ENCODE measurements at places on chromosomes 13 and 19.

GRCh38 chr13:59750860-59751259, 412.9 kb downstream of the DIAPH3 start:
- DNase-seq: no peak

DNA sequence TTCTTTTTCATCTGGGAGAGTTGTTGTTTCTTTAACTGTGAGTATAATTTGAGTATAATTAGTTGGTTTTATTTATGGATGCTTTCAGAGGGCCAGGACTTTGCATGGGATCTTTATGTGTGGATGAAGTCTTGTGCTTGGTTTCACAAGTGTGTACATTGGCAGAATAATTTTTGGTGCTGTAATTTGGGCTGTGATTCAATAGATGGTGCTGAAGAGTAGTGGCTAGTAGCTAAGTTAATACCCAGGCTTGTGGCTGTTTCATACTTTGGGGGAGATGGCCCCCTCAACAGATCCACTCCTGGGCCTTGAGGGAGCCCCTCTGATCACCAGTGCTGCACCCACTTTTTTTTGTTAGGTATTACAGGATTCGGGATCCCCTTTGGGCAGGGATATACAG, 1142.4 kb downstream of the SLITRK1 start:
- no peak for DNase-seq

DNA sequence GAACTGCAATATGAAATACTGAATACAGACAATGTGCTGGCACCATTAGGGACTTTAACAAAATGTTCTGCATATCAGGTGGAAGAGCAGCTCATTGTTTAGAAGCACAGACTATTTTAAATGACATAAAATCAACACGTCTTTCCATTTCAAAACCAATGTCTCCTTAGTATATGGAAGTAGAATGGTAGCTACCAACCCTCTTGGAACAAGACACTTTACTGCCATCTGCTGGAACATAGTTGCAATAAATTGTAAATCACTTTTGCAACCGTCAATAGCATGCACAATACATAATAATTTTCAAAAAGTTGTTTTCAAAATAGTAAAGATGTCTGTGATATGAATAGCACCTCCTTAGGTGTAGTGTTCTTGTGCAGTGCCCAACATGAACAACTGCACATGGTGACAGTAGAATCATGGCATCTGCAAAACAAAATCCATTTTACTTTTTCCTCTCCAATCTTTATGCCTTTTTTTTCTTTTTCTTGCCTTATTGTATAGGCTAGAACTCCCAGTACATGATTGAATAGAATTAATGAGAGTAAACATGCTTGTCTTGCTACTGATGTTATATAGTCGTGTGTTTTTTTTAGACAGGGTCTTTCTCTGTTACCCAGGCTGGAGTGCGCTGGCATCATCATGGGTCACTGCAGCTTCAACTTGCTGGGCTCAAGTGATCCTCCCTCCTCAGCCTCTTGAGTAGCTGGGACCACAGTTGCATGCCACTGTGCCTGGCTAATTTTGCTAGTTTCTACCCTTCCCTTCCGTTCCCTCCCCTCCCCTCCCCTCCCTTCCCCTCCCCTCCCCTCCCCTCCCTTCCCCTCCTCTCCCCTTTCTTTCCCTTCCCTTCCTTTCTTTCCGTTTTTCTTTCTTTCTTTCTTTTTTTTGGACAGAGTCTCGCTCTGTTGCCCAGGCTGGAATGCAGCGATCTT, 7.8 kb upstream of the LYPD5 start:
- DNase-seq: no peak

DNA sequence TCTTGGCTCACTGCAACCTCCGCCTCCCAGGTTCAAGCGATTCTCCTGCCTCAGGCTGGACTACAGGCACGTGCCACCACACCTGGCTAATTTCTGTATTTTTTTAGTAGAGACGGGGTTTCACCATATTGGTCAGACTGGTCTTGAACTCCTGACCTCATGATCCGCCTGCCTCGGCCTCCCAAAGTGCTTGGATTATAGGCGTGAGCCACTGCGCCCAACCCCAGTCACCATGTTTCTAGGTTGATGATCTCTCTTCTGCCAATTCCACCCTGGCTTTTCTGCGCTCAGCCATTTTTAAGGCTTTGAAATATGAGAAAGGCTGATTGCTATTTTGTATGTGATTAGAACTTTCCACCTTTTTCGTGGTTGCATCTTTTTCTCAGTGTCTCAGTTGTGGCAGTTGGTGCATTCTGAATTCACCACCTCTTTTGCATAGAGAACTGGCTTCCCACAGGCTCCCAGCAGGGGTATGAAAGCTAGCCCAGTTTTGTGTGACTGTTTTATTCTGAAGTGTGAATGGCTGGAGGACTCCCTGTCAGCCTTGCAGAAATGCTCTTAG, 15.5 kb downstream of the CEACAM1 start:
- DNase-seq: no peak

- peak; percentile 83 for DNase-seq
These were observed 26.3 kb upstream of the SIGLEC11 start for GRCh38 chr19:49987159-49987698.

DNA sequence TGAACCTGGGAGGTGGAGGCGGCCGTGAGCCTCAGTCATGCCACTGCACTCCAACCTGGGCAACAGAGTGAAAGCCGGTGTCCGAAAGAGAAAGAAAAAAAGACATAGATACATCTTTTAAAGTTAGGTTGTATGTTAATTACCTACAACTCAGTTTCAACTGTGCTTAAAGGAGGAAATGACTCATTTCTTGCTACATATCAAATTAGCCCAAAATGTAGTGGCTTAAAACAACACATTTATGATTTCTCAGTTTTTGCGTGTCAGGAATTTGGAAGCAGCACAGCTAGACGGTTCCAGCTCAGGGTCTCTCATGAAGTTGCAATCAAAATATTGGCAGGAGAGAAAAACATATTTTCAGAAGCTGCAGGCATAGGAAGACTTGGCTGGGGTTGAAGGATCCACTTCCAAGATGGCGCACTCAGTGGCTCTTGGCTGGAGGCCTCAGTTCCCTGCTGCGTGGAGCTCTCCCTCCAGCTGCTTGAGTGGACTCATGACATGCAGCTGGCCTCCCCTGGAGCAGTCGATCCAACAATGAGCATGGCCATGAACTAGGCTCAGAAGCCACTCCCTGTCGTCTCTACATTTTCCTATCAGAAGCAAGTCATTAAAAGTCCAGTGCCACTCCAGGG, 7.1 kb downstream of the LDLR start:
- DNase-seq: peak; percentile 68

GRCh38 chr19:16398530-16399249, 73.1 kb downstream of the EPS15L1 start:
- no peak for DNase-seq

GRCh38 chr13:47168618-47169017, 271.8 kb upstream of the HTR2A start:
- DNase-seq: no peak

DNA sequence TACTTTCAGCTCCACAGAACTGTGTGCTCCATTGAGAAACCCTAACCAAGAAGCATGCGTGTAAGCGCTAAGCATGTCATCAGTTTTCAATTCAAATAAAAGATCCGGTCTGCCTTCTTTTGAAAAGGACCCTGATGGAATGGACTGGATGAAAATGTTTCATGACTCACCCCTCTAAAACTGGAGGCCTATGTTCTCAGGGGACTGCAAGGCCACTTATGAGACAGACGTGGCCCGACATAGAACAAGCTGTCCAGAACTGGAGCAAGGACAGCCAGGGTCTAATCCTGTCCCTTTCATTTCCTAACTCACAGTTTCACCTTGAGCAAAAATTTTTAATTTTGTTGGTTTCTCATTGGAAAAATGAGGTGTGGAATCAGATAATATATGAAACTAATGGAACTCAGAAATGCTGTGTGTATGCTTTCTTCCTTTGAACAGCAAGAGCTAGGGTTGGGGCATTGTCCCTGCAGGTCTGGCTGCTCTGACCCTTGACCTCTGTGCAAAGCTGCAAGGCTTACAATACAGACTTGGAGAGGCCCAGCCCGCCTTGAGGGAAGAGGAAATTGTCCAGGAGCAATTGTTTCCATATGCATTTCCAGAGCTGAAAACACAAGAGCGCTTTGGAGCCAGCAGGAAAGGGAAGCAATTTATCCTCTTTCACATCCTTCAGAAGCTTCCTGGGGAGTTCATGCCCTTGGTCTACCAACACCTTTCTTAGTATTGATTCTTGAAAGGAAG, 553.4 kb upstream of the KLF12 start:
- no peak for DNase-seq

DNA sequence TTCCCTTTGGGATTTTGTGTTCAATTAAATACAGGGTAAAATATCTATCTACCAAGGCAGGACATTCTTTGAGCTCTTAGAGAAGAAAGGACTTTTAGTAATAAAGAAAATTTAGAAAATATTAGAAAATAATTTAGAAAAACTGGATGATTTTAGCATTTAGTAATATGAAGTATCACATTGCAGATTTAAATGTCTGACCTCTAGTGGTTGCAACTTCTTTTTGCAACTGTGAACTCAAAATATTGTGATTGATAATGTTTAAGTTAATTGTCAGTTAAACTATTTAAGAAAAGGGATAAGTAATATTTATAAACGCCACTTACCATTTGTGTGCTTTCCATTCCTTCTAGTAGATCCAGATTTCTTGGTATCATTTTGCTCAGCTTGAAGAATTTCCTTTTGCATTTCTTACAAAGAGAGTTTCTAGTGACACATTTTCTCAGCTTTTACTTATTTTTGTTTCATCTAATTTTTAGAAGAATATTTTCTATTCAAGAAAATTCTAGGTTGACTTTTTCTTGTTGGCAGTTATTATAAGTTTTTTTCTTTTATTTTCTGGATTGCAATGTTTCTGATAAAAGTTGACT, 10.3 kb upstream of the POSTN start:
- no peak for DNase-seq

DNA sequence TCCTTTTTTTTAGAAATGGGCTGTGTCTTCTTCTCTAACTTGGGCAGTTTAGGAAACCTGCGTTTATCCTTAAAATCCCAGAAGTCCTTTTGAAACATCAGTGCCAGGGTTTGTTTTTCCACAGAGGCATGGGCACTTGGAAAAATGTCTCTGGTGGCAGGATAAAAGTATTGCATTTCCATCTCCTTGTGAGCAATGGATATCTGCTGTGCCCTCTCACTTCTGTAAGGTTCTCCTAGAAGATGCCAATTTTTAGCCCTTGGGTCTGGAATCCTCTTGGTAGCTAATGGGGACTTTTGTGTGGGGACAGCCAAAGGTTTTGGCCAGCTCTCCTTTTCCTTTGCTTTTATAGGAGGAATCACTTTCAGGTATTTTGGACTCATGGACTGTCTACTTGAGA, 21.0 kb downstream of the WDR87 start:
- DNase-seq: no peak

DNA sequence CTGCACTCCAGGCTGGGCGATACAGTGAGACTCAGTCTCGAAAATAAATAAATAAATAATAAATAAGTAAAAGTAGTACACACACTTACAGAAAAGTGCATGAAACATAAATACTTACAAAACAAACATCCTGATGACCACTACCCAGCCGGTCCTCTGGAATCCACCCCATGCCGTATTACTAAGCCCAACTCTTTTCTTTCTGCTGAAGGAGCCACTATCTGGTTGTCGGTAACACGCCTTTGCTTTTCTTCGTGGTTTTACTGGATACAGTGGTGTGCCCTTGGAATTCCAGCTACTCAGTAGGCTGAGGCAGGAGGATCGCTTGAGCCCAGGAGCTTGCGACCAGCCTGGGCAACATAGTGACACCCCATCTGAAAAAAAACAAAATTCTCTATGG, 39.4 kb downstream of the CELF5 start:
- DNase-seq: no peak

- DNase-seq: peak; percentile 41
These were observed 593 bp downstream of the ATP8B3 start for GRCh38 chr19:1811472-1811894.

DNA sequence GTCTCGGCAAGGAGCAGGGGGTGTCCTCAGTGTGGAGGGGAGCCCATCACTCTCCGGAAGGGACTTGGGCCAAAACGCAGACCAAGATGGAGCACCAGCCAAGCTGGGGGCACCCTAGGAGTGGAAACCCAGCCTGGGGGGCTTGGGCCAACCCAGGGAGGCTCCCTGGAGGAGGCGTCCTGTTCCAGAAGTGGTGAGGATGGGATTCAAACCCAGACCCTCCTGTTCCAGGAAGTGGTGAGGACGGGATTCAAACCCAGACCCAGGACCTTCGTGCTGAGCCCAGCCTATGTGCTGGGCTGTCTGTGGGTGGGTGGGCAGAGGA, 848 bp upstream of the PLIN4 start:
- no peak for DNase-seq

Measured in left ventricle myocardium inferior (tissue), 1 donor.